ENCODE measurements at places on chromosomes 3 and 15.

DNA sequence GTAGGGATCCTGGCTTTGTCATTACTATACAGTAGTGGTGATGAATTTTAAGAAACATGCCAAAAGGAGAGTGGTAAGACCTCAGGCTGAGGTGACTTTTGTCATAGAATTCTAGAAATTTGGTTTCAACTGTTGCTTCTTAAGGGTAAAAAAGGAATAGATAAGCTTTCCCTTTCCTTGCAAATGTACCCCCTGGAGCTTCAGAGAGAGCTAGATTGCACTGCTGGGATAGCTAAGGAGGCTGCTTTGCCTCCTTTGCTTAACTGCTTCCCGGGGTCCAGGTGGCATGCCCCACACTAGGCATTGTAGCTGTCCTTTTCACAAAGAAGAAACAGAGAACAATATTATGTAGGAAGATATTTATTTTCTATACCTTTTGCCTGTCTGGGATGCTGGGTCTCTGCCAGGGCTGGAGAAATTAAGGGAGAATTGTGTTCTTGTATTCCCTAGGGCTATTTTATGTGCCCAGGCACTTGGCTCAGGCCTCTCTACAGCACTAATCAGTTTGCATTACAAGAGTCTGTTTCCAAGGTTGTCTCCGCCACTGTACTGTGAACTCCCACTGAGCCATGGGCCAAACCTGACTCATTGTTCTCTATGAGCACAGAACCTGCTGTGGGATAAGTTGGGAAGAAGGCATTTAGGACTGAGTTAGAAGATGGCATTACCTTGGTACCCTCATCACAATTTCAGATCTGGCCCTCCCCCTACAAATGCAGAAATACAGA, 460.0 kb downstream of the PDCD6IP start:
- no peak for DNase-seq

- DNase-seq = no peak
Observed at GRCh38 chr3:171375666-171376595, 84.3 kb downstream of the TNIK start.

- no peak for DNase-seq
Observed at GRCh38 chr3:52188556-52188955, 9.4 kb upstream of the ALAS1 start.

DNA sequence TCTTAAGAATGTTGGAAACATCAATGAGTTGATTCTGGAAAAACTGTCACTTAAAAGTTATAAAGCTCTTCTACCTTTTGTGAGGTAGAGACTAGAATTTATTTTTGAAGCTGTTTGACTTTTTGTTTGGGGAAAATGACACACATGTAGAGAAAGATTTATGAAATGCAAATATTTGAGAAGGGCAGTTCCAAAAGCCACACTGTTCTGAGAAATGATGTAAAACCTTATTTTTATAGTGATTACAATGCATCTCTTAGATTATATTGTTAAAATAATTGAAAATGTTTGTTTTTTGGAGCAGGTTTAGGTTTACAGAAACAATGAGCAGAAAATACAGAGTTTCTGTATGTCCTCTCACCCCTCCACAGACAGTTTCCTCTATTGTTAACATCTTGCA, 116.1 kb upstream of the CMC1 start:
- no peak for DNase-seq

DNA sequence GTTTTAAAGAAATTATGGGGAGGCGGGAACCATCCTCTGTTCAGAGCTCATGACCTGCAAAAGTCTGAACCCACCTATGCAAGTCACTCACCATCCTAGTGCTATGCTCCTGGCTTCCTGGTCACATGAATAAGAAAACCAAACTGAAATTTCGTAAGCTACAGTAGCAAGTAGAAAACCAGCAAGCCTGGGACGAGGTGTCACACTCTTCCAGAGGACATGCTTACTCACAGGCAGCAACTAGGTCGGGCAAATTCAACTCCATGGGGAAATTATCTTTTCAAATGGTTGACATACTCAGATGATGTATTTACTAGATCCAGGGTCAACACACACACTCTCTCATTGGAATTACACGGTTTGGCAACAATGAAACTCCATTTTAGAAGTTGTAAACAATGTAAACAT, 31.3 kb downstream of the LDHAL6B start:
- no peak for DNase-seq

- DNase-seq = no peak
Observed at GRCh38 chr15:25849157-25849921, 13.8 kb downstream of the ATP10A start.

DNA sequence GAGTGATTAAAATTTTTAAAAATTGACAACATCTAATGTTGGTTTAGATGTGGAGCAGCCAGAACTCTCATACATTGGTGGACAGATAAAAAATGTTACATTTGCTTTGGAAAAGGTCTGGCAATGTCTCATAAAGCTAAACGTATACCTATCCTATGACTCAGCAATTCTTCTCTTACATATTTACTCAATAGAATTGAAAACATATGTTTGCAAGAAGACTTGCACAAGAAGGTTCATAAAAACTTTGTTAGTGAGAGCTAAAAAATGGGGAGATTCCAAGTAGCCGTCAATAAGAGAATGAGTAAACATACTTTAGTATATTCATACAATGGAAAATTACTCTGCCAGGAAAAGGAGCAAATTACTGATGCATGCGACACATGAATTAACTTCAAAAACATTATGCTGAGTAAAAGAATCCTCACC, 30.0 kb downstream of the MASP1 start:
- DNase-seq = no peak

DNA sequence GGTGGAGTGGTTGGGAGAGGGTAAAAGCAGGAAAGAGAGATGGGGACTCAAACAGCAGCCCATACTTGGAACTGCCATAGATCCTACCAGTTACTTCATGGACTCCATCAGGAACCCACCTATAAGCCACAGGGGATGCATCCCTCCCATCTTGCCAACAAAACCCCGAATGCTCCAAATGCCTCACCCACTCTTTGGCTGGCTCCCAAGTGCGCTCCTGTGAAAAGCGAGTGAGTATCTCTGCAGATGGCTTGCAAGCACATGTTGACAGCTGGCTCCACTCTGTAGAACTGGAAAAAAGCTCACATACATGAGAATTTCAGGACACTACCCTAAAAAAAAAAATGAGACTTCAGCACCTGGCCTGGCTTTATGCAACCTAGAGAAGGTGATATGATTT, 151.0 kb downstream of the UBE3A start:
- DNase-seq = no peak

- no peak for DNase-seq
Observed at GRCh38 chr3:83393276-83393675, 1565.5 kb upstream of the CADM2 start.

- DNase-seq = no peak
Observed at GRCh38 chr15:40618906-40619305, 24.9 kb downstream of the KNL1 start.

DNA sequence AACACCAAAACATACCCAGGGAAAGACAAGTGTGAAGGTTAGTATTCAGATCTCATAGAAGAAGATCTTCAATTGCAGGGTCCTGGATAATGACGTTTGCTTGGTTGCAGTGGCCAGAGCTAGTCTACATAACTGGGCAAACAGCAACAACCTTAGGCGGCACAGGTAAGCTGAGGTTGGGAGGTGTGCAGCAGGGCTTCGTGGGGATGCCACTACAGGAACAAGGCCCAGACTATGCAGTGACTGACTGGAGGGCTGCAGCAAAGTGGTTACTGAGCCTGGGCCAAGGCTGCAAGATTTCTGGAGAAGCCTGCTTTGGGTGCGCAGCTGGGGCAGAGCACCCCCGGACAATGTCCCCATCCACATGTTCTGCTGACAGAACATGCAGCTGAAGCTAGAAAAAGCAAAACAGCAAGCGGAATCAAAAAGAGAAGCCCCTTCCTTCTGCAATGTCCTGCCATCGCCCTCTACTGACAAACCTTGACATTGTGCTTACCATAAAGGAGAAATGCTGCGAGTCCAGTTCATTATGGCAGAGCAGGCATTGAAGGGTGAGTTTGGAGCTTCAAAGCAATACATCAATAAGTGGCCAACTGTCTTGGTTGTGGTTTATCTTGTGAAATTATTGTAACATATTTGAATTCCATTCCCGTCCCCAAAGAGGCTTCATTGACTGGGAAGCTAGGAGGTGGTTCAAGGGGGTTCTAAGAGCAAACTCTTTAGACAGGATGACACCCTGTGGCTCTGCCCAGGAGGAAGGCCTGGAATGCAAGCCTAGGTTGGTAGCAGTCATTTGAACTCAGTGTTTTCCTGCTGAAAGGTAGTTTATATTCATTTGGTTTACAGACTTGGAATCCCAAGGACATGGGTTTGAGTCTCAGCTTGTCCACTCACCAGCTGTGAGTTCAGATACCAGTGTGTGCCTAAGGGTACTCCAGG, 217.0 kb downstream of the PDCD6IP start:
- DNase-seq = peak; percentile 75

GRCh38 chr3:141384157-141384556, 15.9 kb downstream of the ZBTB38 start:
- DNase-seq = no peak

GRCh38 chr3:97911459-97911858, 60.8 kb downstream of the RIOX2 start:
- no peak for DNase-seq
